ENCODE measurements at places on chromosomes 13 and 19.

- no peak for DNase-seq
Observed at GRCh38 chr19:41774515-41774980, 19.2 kb downstream of the CEACAM6 start.

- no peak for DNase-seq
Observed at GRCh38 chr19:13089139-13089856, 13.4 kb downstream of the LYL1 start.

DNA sequence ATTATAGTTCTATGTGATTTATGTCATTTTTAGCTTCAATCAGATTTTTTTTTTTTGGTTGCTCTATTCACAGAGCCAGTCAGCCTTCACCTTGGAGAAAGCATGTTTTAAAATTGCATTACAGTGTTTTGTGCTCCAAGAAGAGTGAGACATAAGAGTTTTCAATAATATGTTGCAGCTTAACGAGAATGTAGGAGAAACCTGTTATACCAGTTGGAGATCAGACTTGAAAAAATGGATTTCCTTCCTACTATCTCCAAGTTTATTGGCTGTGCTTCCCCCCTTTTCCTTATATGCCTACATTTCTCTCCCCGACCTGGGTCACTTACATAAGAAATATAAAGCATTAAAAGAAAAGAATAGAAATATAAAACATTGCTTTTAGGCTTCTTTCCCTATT is 123.9 kb upstream of the ARGLU1 start:
- DNase-seq = no peak

DNA sequence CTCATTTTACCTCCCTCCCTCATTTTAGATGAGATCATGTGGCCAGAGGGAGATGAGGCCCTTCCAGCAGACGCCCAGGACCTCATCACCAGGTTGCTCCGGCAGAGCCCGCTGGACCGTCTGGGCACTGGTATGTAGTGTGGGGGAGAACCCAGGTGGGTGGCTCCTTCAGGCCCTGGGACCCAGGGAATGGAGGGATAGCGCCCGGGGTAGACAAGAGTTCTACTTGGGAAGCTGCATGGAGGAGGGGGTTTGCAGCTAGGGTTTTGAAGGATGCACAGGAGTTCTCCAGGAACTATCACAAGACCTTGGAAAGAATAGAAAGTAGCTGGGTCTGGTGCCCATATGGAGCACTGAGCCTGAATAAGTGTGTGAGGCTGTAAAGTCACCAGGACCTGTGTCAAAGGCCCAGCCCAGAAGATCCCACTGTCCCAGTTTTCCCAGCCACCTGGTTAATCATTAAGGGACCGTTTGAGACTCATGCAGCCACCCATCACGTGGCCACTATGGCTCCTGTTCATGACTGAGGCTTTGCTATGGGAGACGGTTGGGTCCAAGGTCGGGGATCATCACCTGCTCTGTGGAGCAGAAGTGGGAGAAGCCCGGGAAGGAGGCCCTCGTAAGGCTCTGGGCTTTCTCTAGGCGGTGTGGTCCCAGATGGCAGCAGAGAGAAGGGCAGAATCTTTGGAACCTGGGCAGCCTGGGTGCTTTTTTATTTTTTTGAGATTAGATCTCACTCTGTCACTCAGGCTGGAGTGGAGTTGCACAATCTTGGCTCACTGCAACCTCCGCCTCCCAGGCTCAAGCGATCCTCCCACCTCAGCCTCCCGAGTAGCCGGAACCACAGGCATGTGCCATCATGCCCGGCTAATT is 17.0 kb upstream of the PIK3R2 start:
- DNase-seq = no peak

DNA sequence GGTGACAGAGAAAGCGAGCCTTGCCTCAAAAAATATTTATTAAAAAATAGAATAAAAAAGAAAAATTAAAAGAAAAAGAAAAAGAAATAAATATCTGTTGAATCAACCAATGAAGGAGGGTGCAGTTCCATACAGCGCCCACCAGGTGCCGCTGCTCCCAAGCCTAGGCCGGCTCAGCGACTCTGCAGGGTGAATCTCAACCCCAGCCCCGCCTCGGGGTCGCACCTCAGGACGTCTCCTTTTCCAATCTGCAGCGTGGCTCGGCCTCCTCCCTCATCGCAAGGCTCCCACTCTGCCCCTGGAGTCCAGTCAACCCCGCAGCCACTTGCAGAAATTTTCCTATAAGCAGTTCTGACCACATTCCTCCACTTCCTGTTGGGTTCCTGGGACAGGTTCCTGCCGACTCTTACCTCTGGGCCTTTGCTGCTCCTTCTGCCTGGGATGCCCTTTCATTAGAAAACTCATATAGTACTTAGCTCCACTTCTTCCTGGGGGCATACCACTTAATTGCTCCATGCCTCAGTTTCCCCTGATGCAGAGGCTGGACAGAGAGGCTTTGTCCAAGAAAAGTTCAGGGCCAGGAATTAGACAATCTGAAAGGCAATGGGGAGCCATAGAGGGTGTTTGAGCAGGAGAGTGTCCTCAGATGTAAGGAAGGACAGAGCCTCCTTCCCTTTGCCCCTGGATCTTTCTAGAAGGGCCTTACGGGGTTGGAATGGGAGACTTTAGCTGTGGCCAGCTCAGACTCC is 24.3 kb downstream of the NFILZ start:
- DNase-seq = no peak

GRCh38 chr13:39266426-39266825 is 228.2 kb downstream of the NHLRC3 start:
- no peak for DNase-seq

- DNase-seq = no peak
Observed at GRCh38 chr19:1522061-1522460, 1.8 kb upstream of the PLK5 start.

DNA sequence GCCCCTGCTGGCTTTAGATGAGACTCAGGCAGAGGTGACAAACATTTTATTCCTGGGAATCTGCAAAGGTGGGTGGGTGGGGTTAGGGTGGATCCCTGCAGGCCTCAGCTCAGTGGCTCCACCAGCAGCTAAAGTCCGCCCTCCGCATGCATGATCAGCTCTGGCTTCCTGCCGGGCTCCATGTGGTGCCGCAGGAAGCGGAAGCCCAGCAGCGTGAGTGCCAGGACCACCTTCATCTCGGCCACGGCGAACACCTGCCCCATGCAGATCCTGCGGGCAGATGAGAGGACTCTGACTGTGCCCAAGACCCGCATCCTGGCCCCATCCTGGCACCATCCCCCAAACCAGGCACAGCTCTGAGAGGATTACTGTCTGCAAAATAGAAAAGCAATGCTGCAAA is 26.3 kb downstream of the CYP4F2 start:
- no peak for DNase-seq
